PC-9 (cell line): ENCODE measurements at places on chromosomes 7 and 10. TPM values are rescaled to one million over a fixed set of nuclear protein-coding genes. Genes with fewer than 3 reads are reported as not detected.

The HOXA4 gene
- not detected in 2 replicates for total RNA-seq

The ELOVL3 gene
- total RNA-seq: 0.61 and 0.88 TPM in 2 replicates

DNA sequence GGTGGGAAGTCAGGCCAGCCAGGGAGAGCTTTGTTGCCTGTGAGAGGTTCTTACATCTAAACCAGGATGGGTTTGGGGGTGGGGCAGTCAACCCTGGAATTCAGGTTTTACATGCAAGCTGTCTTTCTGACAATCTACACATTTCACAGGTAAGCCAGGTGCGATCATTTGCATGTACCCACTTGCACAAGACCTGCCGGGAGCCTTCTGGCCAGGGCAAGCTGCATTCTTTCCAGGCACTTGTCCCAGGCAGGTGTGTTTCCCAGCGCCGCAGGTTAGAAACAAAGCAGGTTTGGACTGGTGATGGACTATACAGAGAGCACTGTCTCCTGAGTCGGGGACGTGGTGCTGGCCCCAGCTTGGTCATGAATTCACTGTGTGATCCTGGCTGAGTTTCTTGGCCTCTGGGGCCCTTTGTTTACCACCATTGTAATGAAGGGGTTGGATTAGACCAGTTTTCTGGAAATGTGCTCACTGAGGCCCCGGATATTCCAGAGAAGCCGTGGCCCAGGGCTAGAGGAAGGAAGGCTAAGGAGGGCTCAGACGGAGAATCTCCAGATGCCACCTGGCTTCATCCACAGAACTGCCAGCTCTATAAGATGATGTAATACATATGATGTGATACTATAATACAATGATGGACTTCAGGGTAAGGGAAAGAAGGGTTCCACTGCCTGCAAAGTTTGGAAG, 205.2 kb upstream of the SVIL start:
- DNase-seq: no peak

- DNase-seq: no peak
Observed at GRCh38 chr10:13003004-13003403, 1.5 kb upstream of the CCDC3 start.

DNA sequence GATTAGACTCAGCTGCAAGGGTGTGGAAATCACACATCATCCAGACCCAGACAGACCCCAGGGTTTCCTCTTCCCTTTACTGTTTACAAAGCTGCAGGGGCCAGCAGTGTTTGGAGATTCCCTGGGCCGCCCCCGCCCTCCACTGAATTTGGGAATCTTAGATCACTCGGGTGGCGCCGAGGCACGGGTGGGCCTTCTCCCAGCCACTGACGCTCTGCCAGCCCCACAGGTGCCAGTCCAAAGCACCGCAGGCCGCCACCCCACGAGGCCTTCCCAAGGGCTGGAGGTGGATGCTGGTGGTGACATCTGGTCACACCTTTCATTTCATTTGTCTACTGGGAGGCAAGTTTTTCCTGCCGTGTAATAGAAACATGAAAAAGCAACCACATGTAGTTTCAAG, 439.4 kb upstream of the FOXK1 start:
- no peak for DNase-seq

DNA sequence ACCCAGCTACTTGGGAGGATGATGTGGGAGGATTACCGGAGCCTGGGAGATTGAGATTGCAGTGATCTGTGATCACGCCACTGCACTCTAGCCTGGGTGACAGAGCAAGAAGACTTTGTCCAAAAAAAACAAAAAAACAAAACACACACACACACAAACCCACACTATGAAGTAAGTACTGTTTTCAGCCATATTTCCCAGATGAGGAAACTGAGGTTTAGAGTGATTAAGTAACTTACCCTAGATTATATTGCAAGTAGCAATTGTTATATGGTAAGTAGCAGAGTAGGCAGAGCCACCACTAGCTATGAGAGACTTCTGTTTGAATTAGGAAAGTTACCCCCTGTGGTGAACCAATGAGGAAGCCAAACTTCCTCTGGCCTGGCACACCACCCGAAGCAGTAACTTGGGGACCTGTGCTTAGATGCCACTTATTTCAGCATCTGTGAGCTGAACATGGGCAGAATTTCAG, 61.9 kb downstream of the MCU start:
- no peak for DNase-seq

The ITGB8 gene
- total RNA-seq: 19.4 and 20.1 TPM in 2 replicates

GRCh38 chr10:786633-787474, 97.4 kb upstream of the DIP2C start:
- no peak for DNase-seq

The STAG3 gene
- total RNA-seq: 0.83 and 1.4 TPM in 2 replicates

- DNase-seq: no peak
Observed at GRCh38 chr7:24505968-24506367, 67.3 kb upstream of the PALS2 start.

GRCh38 chr7:144531181-144531580, 127.7 kb upstream of the NOBOX start:
- no peak for DNase-seq

The PKD2L1 gene
- not detected in 2 replicates for total RNA-seq

DNA sequence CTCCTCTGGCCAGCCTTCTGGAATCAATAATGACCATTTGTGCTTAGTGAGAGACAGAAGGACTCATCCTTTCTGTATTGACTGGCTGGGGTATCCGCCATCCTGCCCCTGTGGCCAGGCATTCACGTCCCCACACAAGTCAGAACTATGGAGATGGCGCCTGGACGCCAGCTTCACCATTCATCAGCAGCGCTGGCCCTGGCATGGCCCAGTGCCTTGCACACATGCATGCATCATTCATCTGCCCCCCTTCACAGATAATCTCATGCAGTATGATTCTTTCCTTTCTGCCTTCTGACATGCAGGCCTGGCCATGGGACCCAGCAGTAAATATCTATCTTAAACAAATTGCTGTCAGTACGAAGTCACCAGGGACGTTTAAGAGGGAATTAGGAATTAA, 114.8 kb upstream of the MKI67 start:
- DNase-seq: no peak

The CAMK2G gene
- total RNA-seq: 125 and 147 TPM in 2 replicates

GRCh38 chr7:28347475-28348318, 64.6 kb upstream of the CREB5 start:
- DNase-seq: peak; percentile 35

The TRIM73 gene
- 16.7 and 24.3 TPM in 2 replicates for total RNA-seq

The SLC25A40 gene
- 33.5 and 47.7 TPM in 2 replicates for total RNA-seq

The ASAH2B gene
- 3.8 TPM in 2 replicates for total RNA-seq

DNA sequence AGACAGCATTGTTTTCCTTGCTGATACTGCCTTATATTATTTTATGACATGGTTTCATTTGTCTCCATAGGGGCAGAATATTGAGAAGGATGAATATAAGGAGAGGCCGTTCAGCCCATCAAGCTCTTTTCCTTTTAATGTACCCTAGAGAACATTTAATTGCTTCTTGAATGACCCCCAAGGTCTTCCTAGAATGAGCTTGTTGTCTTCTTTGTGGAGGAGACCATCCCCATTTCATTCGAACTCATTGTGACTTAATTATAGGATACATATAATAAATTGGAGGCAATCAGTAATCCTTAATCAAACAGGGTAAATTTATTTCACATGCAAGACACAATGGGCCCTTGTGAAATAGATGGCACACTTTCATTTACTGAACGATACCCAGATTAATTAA, 231.3 kb downstream of the MDFIC start:
- no peak for DNase-seq

GRCh38 chr10:36281831-36282331, 639.8 kb upstream of the FZD8 start:
- no peak for DNase-seq
